Lung (tissue), 17 donors: ENCODE measurements at places on chromosomes 4 and X. TPM values are rescaled to one million over a fixed set of nuclear protein-coding genes. Genes with fewer than 3 reads are reported as not detected.

The UGT2A1 gene
- not detected for total RNA-seq

The IL1RAPL1 gene
- not detected for total RNA-seq

The ARFIP1 gene
- total RNA-seq, result 65.8 TPM

- H3K4me1 ChIP-seq, result no peaks in the 10 kb centered on the region
- H3K36me3 ChIP-seq, result peaks cover 4% of the 10 kb centered on the region
- no peak overlapping the region for H3K4me3 ChIP-seq
Measured at GRCh38 chrX:41236629-41237028, 97.3 kb upstream of the DDX3X start.

GRCh38 chr4:21872101-21872500, 76.5 kb downstream of the KCNIP4 start:
- H3K4me1 ChIP-seq, result no peaks in the 10 kb centered on the region
- no peaks in the 10 kb centered on the region for H3K27me3 ChIP-seq
- no peaks in the 10 kb centered on the region for H3K36me3 ChIP-seq
- H3K4me3 ChIP-seq, result no peak overlapping the region

- no peak overlapping the region for H3K4me3 ChIP-seq
- no peaks in the 10 kb centered on the region for H3K4me1 ChIP-seq
- peaks cover 9% of the 10 kb centered on the region for H3K27me3 ChIP-seq
- no peaks in the 10 kb centered on the region for H3K36me3 ChIP-seq
Measured at GRCh38 chrX:38859602-38860001, 58.3 kb downstream of the MID1IP1 start.

GRCh38 chr4:109672169-109672930, 30.9 kb downstream of the CASP6 start:
- DNase-seq, result no peak
- H3K27me3 ChIP-seq, result no peaks in the 10 kb centered on the region
- H3K4me3 ChIP-seq, result no peak overlapping the region
- no peak overlapping the region for H3K27ac ChIP-seq
- no peaks in the 10 kb centered on the region for H3K4me1 ChIP-seq
- no peaks in the 10 kb centered on the region for H3K36me3 ChIP-seq

DNA sequence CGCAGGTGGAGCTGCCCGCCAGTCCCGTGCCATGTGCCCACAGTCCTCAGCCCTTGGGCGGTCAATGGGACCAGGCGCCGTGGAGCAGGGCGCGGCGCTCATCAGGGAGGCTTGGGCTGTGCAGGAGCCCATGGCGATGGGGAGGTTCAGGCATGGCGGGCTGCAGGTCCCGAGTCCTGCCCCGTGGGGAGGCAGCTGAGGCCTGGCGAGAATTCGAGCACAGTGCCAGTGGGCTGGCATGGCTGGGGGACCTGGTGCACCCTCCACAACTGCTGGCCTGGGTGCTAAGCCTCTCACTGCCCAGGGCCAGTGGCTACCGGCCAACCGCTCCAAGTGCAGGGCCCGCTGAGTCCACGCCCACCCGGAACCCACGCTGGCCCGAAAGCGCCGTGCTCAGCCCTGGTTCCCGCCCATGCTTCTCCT, 646.5 kb downstream of the GABRG1 start:
- no peaks in the 10 kb centered on the region for H3K36me3 ChIP-seq
- no peaks in the 10 kb centered on the region for H3K4me1 ChIP-seq
- no peak overlapping the region for H3K4me3 ChIP-seq

DNA sequence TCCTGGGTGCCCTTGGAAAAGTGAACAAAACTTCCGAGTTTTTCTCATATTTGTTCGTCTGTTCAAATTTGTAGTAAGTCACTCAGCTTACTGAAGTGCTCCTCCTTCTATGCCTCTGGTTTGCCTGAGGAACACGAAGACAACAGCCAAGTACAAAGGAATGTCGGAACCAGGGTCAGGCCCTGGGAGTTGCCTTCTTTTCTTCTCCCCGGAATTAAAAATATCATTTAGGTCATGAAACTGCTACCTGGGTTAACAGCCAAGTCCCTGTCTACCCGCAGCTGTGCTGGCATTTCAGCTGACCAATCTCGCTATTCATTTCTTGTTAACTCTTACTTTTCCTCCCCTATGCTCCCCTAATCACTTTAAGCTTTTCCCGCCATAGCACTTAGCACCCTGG, 137.6 kb upstream of the TEX13D start:
- H3K27me3 ChIP-seq, result no peaks in the 10 kb centered on the region
- H3K27ac ChIP-seq, result no peak overlapping the region
- peaks cover 7% of the 10 kb centered on the region for H3K4me1 ChIP-seq
- H3K4me3 ChIP-seq, result no peak overlapping the region

- H3K4me1 ChIP-seq, result no peaks in the 10 kb centered on the region
- H3K4me3 ChIP-seq, result no peak overlapping the region
- H3K27me3 ChIP-seq, result no peaks in the 10 kb centered on the region
- H3K36me3 ChIP-seq, result peaks cover 35% of the 10 kb centered on the region
- DNase-seq, result no peak
Measured at GRCh38 chr4:138935-139334, 14.6 kb downstream of the ZNF718 start.

DNA sequence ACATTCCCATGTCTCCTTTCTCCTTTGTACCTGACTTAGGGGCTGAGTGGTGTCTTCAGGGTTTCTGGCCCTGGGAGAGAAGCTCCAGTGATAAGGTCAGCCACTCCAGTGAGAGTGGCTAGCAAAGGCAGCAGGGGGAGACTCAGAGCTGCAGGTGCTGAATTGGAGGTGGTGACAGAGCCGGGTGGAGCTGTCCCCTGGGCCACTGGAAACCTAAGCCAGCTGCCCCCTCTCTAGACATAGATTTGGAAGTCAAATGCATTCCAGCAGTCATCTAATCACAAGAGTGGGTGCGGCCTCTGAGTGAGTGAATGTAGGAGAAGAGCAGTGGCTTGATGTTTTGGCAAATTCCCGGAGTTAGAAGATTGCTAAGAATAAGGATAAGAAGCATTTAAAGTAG, 28.5 kb downstream of the TRIM2 start:
- H3K27me3 ChIP-seq, result no peaks in the 10 kb centered on the region
- H3K27ac ChIP-seq, result no peak overlapping the region
- H3K36me3 ChIP-seq, result no peaks in the 10 kb centered on the region
- H3K4me1 ChIP-seq, result peaks cover 7% of the 10 kb centered on the region

DNA sequence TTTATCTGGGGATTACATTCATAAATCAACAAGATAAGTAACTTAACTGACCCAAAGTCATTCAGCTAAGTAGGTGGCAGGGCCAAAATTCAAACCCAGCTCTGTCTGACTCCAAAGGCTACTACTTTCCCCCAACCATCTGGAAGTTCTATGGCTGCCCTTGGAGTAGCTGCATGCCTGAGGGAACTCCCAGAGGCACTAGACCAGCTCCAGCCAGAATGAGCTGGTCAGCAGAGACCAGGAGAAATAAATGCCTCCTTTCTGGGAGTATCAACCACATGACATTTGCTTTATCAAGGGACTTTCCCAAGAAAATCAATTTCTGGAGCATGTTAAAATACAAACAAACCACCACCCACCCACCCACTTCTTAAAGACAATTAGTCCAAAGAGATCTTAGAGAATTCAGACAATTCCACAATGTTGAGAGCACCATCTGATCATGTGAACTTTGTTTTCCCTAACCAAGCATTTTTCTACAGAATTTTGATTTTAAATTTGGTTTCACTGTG, 180.5 kb downstream of the EFHC2 start:
- peaks cover 7% of the 10 kb centered on the region for H3K27me3 ChIP-seq
- H3K4me1 ChIP-seq, result no peaks in the 10 kb centered on the region
- no peak overlapping the region for H3K4me3 ChIP-seq
- no peak for DNase-seq
- no peak overlapping the region for H3K27ac ChIP-seq

DNA sequence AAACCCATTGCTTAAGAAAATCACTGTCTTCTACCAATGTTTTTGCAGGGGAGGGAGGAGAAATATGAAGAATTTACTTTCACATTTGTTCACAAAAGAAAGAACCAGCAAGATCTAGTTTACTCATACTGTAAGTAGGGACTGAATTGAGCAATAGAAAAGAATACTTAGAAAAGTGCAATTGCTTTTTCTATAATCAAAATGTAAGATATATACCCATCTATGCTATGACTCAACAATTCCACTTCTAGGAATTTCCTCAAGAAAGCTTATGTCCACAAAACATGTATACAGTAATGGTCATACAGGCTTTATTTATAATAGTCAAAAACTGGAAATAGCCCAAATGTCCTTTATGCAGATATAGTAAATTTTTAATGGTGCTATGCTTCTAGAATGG, 196.4 kb downstream of the LRBA start:
- no peaks in the 10 kb centered on the region for H3K27me3 ChIP-seq
- no peaks in the 10 kb centered on the region for H3K36me3 ChIP-seq
- H3K4me3 ChIP-seq, result no peak overlapping the region

- peaks cover 3% of the 10 kb centered on the region for H3K27me3 ChIP-seq
- H3K4me3 ChIP-seq, result no peak overlapping the region
- no peaks in the 10 kb centered on the region for H3K4me1 ChIP-seq
- peak; percentile 26 for DNase-seq
- no peak overlapping the region for H3K27ac ChIP-seq
Measured at GRCh38 chrX:141278306-141278705, 36.0 kb upstream of the SPANXC start.

DNA sequence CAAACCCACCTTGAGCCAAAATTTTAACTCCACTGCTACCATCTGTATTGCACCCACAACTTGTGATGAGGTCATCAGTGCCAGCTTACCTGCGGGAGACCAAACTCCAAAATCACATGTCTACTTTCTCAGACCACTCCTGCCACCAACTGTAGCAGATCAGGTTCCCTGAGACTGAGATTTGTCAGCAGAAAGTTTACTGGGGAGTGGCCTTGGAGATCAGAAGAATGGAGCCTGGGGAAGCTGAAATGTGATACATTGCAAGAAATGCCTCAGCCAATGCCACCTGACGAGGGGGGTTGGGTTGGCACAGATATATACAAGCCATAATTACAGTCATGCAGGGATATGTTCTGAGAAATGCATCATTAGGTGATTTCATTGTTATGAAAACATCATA, 19.1 kb downstream of the HAUS3 start:
- no peaks in the 10 kb centered on the region for H3K4me1 ChIP-seq
- peaks cover 6% of the 10 kb centered on the region for H3K36me3 ChIP-seq

DNA sequence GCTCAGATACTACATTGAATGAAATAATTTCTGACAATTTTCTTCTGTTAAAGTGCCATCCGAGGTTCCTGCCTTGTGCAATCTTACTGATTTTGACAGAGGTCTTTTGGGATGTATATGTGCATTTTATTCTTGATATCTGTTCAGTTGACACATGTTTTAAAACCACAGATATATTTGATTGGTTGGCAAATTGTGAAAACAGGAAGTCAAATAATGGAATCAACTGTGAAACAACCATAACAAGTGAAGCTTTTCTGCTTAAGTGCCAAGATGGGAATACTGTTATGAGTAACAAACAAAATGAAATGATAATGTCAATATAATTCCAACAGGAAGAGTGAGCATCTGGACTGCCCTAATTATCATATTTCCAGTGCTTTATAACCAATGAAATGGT, 84.9 kb upstream of the TET2 start:
- DNase-seq, result peak; percentile 29
- no peaks in the 10 kb centered on the region for H3K4me1 ChIP-seq
- no peak overlapping the region for H3K27ac ChIP-seq
- H3K36me3 ChIP-seq, result no peaks in the 10 kb centered on the region
- no peaks in the 10 kb centered on the region for H3K27me3 ChIP-seq
